GM23248 (cell line): ENCODE measurements at places on chromosomes 1 and 21.

- no peaks in the 10 kb centered on the region for H3K36me3 ChIP-seq
- peak overlapping the region; percentile 56 for H3K27ac ChIP-seq
- H3K4me1 ChIP-seq: peaks cover 11% of the 10 kb centered on the region
- no peak overlapping the region for H3K4me3 ChIP-seq
These were observed 28.0 kb upstream of the H3-3A start for GRCh38 chr1:226034482-226034881.

DNA sequence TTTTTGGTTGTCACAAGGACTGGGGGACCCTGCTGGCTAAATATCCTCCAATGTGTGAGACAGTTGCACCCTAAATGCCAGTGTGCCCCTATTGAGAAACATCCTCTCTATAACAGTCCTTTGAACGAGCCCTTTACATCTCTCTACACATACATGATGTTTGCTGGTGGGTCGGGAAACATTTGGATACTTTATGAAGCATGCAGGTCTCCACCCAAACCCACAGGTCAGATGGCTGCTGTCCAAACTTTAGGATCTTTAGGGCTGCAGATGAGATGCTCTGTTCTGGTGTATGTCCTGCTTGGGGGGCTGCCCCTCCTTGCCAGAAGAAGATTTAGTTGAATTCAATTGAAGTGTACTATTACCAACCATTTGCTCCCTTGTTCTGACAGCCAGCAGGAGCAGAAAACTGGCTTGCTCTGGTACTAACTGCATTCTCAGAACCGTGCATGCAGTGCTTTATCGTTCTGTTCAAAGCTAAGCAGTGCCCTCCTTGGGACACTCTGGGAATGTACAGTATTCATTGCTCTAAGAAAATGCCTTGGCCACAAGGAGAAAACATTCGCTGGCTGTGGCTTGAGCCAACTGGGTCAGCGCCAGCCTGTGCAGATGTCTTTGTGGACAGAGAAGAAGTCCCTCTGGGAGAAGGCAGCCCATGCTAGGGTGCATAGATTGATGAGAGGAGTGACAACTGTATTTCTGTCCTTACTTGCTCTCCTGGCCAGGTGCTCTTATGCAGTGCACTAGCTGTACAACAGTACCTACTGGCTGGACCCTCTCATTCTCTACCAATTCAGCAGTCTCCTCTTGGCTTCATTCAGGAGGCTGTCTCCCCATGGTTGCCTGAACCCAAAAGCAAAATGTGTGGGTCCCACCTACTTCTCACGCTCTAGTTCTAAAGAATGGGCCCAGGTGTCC is 61.4 kb upstream of the DIRAS3 start:
- no peaks in the 10 kb centered on the region for H3K36me3 ChIP-seq
- DNase-seq: peak; percentile 92
- H3K27me3 ChIP-seq: no peaks in the 10 kb centered on the region
- H3K4me3 ChIP-seq: no peak overlapping the region
- no peak overlapping the region for H3K27ac ChIP-seq
- peaks cover 21% of the 10 kb centered on the region for H3K4me1 ChIP-seq

GRCh38 chr21:35921471-35921870 is 138.9 kb downstream of the SETD4 start:
- H3K27ac ChIP-seq: no peak overlapping the region
- no peaks in the 10 kb centered on the region for H3K27me3 ChIP-seq
- H3K36me3 ChIP-seq: no peaks in the 10 kb centered on the region
- H3K4me3 ChIP-seq: no peak overlapping the region
- peaks cover 13% of the 10 kb centered on the region for H3K4me1 ChIP-seq

GRCh38 chr1:154276797-154277196 is 4.4 kb downstream of the HAX1 start:
- DNase-seq: no peak
- peaks cover 1% of the 10 kb centered on the region; the same call in 1 of the 2 replicates for H3K4me1 ChIP-seq
- no peak overlapping the region for H3K27ac ChIP-seq
- no peak overlapping the region for H3K4me3 ChIP-seq
- H3K27me3 ChIP-seq: no peaks in the 10 kb centered on the region

DNA sequence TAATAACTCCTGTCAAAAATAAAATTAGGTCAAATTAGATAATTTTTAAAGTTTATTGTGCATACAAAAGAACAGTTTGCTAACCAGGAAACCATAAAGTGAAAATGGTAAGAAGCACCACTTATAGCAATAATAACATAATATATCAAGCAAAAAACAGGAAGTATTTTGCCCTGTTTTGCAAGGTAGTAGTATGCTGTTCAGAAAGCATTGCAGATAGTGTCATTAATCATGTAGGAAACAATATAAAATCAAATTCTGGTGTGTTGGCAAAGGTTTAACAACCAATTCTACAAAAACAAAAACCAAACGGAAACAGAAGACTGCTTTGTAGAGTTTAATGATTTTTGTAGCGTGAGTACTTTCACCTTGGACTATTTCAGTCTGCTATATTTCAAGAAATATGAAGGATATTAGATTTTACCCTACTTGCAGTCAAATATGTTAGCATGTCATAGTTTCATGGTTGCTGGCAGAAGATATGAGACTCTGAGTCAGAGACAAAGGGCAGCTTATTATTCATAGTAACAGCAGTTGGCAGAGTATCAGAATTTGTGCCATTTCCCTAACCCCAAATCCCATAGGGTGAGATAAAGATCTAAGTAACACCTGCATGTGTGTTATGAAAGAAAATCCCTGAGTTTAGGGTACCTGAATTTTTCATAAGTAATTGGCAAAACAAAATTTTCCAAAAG is 729.0 kb upstream of the BRINP3 start:
- no peak overlapping the region for H3K27ac ChIP-seq
- H3K27me3 ChIP-seq: no peaks in the 10 kb centered on the region
- H3K36me3 ChIP-seq: no peaks in the 10 kb centered on the region
- H3K4me1 ChIP-seq: no peaks in the 10 kb centered on the region
- no peak overlapping the region for H3K4me3 ChIP-seq

- H3K27me3 ChIP-seq: no peaks in the 10 kb centered on the region
- no peak overlapping the region for H3K27ac ChIP-seq
- H3K4me1 ChIP-seq: peaks cover 20% of the 10 kb centered on the region
- no peak for DNase-seq
These were observed 43.7 kb downstream of the HLX start for GRCh38 chr1:220922951-220923350.
